Breast epithelium (tissue), 4 donors: ENCODE measurements at places on chromosomes 6 and 20.

GRCh38 chr20:51732096-51732791 lies 35.9 kb downstream of the ATP9A start:
- no peak for DNase-seq

DNA sequence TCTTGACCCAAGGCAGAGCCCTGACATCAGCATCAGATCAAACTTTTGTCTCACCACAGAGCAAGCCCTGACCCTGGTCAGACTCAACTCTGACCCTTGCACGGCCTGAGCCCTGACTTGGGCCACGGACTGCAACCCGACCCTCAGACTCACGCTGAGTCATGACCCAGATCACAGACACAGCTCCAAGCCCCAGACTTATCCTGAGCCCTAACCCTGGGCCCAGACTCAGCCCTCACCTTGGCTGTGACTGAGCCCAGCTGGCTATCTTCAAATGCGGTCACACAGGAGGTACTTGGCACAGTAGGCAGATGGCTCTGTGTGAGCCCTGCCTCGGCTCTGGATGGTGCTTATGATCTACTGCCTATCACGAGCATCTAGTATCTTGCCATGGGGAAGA lies 602.3 kb downstream of the PTPRT start:
- no peak for DNase-seq

DNA sequence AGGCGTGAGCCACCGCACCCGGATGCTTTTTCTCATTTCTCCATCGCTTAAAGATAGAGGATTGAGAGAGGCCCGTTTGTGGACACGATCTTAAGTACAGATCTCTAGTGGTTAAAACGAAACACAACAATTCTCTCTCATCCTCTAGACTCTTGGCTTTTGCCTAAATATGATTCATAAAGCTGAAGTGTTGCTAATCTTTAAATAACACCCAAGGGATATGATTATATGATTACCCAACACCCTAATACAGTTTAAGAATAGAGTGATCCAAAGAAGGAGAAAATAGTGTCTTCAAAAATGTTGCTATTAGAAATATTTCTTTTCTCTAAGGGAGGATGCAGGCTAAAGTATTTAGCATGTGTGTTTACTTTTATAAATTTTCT lies 50.4 kb downstream of the MTHFD1L start:
- no peak for DNase-seq

- DNase-seq, result no peak
These were observed 6.9 kb downstream of the LAMA2 start for GRCh38 chr6:128889870-128890269.

DNA sequence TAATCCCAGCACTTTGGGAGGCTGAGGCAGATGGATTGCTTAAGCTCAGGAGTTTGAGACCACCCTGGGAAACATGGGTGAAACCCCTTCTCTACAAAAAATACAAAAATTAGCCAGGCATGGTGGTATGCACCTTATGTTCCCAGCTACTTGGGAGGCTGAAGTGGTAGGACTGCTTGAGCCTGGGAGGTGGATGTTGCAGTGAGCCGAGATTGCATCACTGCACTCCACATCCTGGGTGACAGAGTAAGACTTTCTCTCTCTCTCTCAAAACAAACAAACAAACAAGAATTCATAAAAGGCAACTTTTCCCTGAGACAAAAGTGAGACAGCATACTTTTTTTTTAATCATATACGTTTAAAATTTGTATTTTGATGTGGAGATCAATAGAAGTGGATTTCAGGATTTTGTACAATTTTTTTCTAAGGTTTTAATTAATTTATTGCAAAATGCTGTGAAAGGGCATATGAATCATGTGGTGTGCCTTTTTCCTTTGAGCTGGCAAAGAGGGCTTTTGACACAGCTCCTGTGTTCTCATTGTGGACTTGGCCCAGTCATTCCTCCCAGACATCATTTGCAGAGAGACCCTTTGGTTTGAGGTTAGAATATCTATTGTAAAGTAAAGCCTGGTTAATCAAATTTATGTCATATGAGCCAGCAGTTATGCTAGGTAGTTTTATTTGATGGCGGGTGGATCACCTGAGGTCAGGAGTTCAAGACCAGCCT lies 77.1 kb downstream of the TULP4 start:
- DNase-seq, result no peak

DNA sequence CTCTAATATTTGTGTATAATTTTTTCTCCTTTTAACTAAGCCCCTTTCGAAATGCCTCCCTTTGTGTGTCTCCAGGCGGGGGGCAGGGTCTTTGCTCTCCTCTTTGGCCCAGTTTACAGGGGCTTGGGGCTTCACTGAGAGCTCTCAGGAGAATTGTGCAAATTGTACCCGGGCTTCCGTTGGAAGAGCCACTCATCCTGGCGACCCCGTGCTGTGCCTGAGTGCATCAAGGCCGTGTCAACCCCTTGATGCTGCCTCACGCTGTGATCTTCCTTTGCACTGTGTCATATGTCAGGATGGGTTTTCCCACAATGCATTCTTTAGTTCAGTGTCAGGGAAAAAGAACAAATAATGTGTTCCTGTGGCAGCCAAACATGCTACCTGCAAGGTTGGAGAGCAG lies 118.0 kb upstream of the POU3F2 start:
- DNase-seq, result no peak

- DNase-seq, result no peak
These were observed 394.4 kb downstream of the CDH26 start for GRCh38 chr20:60352596-60352995.

GRCh38 chr20:19016140-19016497 lies 196.3 kb upstream of the SLC24A3 start:
- DNase-seq, result no peak

GRCh38 chr6:21270636-21271201 lies 322.8 kb upstream of the SOX4 start:
- no peak for DNase-seq
